ENCODE measurements at places on chromosomes 13 and 19. TPM values are rescaled to one million over a fixed set of nuclear protein-coding genes. Genes with fewer than 3 reads are reported as not detected.

Gene RFPL4A
- total RNA-seq = not detected

- no peak for DNase-seq
These were observed 87.0 kb downstream of the SLAIN1 start for GRCh38 chr13:77784515-77784914.

DNA sequence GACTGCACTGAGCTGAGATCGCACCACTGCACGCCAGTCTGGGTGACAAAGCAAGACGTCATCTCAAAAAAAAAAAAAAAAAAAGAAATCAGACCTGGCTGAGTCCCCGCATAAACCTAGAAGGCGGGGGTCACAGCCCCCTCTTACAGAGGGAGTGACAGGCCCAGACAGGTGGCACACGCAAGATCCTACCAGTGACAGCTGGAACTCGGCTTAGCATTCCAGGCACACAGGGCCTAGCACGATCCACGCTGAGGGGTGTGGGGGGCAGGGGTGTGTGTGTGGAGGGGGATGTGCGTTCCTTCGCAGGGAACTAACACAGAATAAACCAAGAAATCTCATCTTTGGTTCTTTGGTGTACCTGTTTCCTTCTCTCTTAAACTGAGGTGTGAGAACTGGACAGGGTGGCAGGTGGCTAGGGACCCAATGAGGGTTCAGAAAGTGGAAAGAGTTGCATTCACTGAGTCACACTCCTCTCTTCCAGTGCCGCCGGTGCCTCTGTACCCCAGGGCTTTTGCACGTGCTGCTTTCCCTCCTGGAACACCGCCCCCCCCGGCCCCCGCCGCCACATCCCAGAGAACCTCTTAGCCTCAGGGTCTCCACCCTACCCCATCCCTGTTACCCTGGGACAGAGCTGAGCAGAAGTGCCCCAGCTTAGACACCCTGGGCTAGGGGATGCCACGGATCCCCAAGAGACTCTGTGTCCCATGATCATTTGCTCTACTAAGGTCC, 5.0 kb downstream of the SGTA start:
- DNase-seq = no peak

Gene CD70
- total RNA-seq = not detected

Gene LMTK3
- total RNA-seq = 0.76 TPM

Gene MCEMP1
- 2.6 TPM for total RNA-seq

DNA sequence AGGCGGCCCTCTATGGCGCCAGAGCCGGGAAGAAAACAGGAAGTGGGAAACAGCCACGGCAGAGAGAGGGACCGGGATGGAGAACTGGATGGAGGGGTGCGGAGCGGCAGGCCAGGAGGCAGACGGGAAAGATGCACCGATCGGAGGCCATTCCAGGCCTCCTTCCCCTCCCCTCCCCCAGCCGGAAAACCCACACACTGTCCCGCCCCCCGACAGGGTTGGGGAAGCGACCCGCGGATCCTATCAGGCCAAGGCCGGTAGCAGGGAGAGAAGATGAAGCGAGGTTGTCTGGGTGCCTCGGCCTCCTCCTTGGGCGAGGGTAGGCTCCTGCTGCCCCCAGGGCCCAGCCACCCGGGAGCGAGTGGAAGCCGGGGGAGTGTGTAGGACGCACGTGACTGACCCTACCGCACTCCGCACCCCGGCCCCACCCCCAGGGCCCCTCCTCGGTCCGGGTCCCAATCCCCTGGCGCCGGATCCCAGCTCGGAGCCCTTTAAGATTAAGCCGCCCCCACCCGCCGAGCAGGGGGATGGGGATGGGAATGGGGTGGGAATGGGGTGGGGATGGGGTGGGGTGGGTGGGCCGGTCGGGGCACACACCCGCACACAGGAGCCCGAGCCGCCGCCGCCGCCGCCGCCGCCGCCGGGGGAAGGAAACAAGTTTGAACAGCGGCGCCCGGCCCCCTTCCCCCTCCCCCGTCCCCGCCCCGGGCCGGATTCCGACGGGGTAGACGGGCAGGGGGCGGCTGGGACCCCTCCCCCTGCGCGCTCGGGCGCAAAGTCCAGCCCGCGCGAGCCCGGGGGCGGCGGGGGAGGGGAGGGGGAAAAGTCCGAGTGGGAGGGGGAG, 1.5 kb downstream of the ERF start:
- peak; percentile 86 for DNase-seq

DNA sequence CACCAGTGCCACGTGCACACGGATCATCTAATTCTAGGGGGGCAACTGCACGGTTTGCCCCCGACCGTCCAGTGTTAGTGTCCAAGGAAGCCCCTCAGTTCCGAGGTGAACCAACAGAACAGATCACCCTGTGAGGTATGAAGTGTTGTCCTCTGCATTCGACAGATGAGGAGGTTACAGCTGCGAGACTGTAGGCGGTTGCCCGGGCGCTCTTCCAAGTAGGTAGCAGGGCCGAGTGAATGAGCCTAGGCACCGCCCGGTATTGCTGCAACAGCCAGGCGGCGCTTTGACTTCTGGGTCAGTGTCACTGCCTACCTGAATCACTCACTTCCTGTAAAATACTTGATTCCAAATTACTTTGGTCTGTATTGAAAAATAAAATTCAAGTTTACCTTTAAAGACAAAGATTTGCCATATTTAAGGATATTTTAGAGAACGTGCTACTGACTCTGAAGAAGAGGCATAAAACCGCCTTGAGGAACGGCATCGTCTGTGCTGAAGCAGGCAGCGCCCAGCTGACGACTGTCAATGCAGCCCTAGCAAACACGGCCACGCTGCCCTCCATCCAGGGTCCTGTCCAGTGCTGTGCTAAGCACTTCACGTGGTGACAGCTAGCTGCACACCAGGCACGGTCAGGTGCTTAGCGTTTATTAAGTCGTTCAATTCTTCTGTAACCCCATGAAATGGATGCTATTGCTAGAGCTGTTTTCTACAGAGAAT, 19.3 kb upstream of the RASA3 start:
- no peak for DNase-seq

- DNase-seq = peak; percentile 93
These were observed 34.9 kb upstream of the TPM4 start for GRCh38 chr19:16041299-16041990.

Gene SWSAP1
- 1.3 TPM for total RNA-seq

DNA sequence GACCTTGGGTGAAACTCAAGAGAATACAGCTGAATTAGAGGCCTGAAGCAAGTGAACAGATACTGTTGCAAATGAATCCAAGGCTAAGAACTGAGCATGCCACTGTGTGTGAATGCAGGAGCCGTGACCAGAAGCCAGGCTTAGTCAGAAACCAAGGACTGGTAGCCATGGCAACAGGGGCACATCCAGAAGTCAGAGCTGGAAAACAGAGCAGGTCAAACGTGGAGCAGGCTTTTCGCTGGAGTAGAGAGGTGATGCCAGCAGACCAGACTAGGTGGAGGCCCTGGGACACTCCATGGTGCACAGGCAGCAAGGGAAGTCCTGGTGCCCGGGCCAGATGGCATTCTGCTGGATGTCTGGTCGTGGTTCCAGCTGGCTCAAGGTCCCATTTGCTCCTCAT, 564.1 kb downstream of the PCDH9 start:
- DNase-seq = no peak

GRCh38 chr13:109883181-109884180, 97.1 kb upstream of the IRS2 start:
- no peak for DNase-seq

DNA sequence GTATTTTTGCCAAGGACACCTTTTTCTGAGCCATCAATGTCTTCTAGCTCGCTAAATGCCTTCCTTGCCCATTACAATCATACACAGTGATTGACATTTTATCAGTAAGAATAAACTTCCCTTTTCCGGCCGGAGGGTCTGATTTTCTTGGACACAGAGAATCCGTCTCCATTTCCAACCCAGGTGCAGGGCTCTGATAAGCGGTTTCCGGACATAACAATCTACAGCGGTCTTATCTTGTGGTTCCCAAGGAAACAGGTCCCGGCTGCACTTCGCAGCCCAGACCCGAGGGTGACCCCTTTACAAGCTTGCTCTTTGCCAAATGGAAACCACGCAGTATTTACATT, 5.1 kb upstream of the ZNF77 start:
- DNase-seq = no peak

Gene FGF14
- 1.4 TPM for total RNA-seq

DNA sequence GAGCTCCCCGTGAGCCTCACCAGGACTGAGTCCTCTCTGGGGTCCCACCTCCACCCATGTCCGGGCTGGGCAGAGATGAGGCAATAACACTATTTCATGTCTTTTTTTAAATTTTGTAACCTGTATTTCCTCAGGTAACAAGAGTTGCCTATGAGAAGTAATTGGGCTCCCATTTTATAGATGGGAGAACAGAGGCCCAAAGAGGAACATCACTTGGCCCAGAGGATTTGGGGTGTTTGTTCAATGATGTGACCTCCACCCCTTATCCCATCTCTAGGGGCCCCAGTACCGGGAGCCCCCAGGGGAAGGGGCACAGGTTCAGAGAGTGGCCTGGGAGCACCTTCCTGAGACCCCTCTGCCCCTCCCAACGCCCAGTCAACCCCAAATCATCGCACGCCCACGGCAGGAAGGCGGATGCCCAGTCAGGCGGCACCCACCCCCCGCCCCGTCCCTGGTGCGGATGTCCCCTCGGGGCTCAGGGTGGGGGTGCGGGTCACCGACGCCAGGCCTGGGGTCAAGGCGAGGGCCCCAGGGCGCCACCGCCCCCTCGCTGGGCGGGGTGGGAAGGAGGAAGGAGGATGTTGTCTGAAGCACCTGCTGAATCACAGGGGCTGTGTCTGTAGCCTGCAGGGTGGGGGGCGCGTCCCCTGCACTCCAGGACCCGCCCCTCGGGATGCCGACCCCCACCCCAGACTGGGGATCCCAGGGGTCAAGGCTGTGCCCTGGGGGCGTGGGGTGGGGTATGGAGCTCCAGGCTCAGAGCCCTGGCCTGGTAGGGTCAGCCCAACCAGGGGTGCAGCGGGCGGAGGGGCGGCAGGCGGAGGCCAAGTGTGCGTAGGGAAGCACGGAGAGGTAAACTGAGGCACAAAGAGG, 9.0 kb upstream of the CIRBP start:
- no peak for DNase-seq

- DNase-seq = no peak
These were observed 82.5 kb downstream of the MAP4K1 start for GRCh38 chr19:38535212-38535611.

GRCh38 chr19:38877781-38878574, at the start of gene RINL:
TSS of gene RINL (minus strand) at chr19:38878275. CDS start at chr19:38876742, 1,533 bp downstream.
- DNase-seq = no peak

- no peak for DNase-seq
These were observed 256.4 kb upstream of the STARD13 start for GRCh38 chr13:33541962-33542308.

DNA sequence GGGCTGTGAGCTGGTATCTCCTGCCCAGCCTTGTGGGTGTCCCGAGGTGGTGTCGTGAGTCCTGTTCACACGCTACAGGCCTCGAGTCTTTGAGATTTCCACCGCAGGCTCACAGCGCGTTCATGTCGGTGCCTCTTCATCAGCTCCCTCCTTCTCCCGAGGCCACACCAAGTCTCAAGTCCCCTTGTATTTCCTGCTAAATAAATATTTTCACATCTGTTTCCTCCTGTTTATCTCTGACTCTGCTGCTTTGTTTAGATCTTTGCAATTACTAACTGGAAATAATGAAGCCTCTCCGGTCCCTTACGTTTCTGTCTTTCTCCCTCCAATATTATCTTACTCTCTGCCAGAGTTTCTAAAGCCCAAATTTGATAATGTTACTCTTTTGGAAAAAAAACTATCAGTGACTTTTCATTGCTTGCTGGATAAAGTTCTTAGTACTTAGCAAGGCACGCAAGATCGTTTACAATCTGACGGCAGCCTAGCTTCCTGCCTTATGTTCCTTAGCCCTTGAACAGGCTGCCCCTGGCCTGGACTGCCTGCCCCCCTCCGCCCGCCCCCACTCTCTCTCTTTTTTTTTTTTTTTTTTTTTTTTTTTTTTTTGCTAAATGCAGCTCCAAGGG, 130.5 kb upstream of the RNF113B start:
- DNase-seq = no peak

GRCh38 chr13:111508164-111508870, 187.9 kb downstream of the TEX29 start:
- peak; percentile 35 for DNase-seq

Measured in sciatic nerve (tissue), 2 donors.